Activated B cell treated with CpG ODN at 0.5 μM for 24 hours (primary cell): ENCODE measurements at places on chromosomes 3 and 15. TPM values are rescaled to one million over a fixed set of nuclear protein-coding genes. Genes with fewer than 3 reads are reported as not detected.

DNA sequence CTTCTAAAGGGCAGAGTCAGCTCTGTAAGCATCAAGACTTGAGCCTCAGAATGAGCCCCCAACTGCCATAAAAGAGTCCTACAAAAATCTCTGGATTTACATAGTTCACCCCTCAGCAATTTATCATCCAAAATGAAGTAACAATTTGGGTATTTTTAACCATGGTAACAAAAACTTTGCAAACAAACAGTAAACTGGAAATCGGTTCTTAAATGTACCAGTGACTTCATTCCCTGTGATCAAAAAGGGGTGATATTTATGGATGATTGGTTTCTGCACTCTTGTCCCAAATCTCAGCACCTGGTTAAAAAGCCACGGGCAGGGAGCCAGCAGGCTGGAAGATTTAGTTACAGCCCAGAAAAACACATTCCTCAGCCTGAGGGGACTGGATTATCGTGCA is 73.6 kb downstream of the TFG start:
- DNase-seq, result no peak

GRCh38 chr15:95757171-95757570 is 573.3 kb upstream of the NR2F2 start:
- no peak for DNase-seq

GRCh38 chr3:107907996-107908395 is 182.8 kb downstream of the CD47 start:
- no peak for DNase-seq

GRCh38 chr15:49023354-49023753 is 22.9 kb downstream of the SECISBP2L start:
- DNase-seq, result no peak

DNA sequence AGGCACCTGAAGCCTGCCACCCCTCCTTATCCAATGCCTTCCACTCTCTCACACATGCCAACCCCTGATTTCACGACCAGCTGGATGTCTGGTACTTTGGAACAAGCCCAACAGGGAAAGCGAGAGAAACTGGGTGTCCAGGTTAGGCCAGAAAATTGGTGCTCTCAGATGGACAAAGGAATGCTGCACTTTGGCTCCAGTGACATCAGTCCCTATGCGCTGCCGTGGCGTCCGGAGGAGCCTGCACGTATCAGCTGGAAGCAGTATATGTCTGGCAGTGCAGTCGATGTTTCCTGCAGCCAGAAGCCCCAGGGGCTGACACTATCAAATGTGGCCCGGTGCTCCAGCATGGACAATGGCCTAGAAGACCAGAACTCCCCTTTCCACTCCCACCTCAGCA is 45.2 kb downstream of the CDAN1 start:
- DNase-seq, result no peak

- no peak for DNase-seq
These were observed 89.9 kb downstream of the RBMS3 start for GRCh38 chr3:29370476-29371420.

Gene CYP1A2
- 0.16 TPM in 1 of 2 replicates, not detected in the other for total RNA-seq

Gene NR2E3
- not detected in 2 replicates for total RNA-seq

Gene GUCA1C
- total RNA-seq, result not detected in 2 replicates

Gene CHRM5
- total RNA-seq, result not detected in 2 replicates

DNA sequence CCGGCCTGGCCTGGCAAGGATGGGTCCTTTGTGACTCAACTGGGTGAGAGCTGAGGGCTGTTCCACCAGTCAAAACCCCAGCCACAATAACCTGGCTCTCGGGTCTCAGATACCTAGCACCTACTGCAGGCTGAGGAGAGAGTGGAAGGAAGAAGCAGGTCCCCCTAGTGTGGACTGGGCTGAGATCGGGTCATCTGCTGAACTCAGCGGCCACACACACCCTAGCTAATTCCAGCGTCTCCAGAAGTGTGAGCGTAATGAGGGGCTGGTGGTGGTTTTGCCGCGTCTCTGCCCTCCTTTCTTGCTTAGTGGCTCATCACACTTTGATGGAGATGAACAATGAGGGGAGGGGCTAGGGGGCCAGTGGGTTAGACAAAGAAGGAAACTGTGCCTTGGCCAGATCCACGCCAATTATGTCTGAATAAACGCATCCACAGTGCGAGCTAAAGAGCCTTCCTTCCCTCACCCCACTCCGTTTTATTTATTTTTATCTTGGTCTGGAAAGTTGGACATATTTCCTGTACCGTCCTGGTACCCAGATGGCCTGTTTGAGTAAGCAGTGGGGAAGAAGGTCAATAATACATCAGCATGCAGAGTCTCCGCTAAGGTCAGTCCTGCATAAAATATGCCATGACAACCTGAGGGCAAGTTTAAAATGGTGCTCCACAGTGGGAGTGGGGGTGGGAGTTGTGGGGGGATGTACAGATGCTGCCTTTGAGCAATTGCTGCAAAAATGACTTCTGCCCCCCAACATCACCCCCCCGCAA is 370.0 kb downstream of the WDR72 start:
- DNase-seq, result no peak

GRCh38 chr3:139718415-139718814 is 40.6 kb upstream of the NMNAT3 start:
- DNase-seq, result no peak

Gene TASOR
- 66.0 and 79.7 TPM in 2 replicates for total RNA-seq

Gene TPRG1
- total RNA-seq, result 0.18 TPM in 1 of 2 replicates, not detected in the other

DNA sequence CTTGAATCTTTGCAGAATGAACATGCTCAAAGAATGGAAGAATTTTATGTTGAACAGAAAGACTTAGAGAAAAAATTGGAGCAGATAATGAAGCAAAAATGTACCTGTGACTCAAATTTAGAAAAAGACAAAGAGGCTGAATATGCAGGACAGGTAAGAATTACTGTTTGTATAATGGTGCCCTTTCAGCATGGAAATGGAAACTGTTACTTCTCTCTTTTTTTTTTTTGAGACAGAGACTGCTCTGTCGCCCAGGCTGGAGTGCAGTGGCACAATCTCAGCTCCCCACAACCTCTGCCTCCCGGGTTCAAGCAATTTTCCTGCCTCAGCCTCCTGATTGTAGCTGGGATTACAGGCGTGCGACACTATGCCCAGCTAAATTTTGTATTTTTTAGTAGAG is 27.6 kb upstream of the CLDN11 start:
- DNase-seq, result no peak

- no peak for DNase-seq
These were observed 72.6 kb downstream of the EBLN2 start for GRCh38 chr3:73134034-73134433.

Gene ZNF501
- total RNA-seq, result 6.2 and 6.5 TPM in 2 replicates

- DNase-seq, result no peak
These were observed 29.2 kb downstream of the EPHB3 start for GRCh38 chr3:184590795-184591194.

DNA sequence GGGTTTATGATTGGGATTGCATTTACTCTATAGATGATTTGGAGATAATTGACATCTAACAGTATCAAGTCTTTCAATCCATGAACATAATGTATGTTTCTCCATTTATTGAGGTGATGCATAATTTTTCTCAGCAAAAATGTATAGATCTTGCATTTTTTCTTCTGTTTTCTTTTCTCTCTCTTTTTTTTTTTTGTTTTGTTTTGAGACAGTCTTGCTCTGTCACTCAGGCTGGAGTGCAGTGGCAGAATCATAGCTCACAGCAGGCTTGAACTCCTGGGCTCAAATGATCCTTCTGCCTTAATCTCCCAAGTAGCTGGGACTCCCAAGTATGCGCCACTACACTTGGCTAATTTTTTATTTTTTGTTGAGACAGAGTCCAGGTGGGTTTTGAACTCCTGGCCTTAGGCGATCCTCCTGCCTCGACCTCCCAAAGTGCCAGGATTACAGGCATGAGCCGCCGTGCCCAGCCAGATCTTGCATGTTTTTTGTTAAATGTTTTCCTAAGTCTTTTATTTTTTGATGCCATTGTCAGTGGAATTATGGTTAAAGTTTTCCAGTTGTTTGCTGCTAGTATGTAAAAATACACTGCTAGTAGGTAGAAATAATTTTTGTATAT is 3.1 kb downstream of the LMLN start:
- DNase-seq, result no peak

- no peak for DNase-seq
These were observed 218.0 kb downstream of the ZBBX start for GRCh38 chr3:167162083-167162482.

- DNase-seq, result peak; percentile 42
These were observed 99.3 kb downstream of the BDH1 start for GRCh38 chr3:197456261-197457091.

- DNase-seq, result no peak
These were observed 8.3 kb upstream of the SEMA7A start for GRCh38 chr15:74442063-74442462.

Gene GP9
- not detected in 2 replicates for total RNA-seq

GRCh38 chr15:82183121-82184031 is 79.2 kb downstream of the EFL1 start:
- no peak for DNase-seq

- no peak for DNase-seq
These were observed 33.1 kb upstream of the PLA2G4E start for GRCh38 chr15:42053914-42054313.

Gene HESX1
- total RNA-seq, result 0.24 TPM in 1 of 2 replicates, not detected in the other

Gene PSTPIP1
- total RNA-seq, result 33.7 and 42.7 TPM in 2 replicates

DNA sequence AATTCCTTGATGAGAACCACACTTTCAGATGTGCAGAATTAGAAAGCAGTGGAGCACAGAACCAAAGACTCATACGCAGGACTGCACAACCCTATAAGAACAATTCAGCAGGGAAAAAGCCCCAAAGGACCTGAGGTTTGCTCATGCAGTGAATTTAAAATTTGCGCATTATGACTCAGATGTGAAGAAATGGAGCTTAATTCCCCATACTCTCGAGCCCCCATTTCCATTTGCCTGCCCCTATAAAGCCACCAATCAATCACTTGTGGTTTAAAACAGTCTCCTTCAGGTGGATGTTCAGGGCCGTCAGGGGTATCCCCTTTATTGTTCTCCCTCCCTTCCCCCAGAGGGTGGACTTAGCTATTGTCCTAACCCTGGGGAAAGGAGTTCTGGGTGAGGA is 221.2 kb downstream of the IGSF11 start:
- no peak for DNase-seq

DNA sequence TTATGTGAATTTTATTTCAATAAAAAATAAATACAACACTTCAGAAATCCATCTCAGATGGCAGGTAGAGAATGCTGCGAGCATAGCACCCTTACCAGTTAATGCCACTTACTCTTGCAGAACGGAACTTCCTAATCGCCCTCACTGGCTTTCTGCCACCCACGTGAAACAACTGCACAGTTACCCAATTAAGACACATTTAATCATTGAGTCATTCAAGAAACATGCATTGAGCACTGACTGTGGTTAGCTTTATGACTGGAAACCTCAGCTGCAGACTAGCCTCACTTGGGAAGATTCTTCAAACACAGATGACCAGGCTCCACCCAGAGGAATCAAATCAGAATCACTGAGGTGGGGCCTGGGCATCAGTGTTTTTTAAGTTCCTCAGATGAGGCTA is 5.6 kb upstream of the MFGE8 start:
- no peak for DNase-seq

GRCh38 chr15:66401130-66402021 is 14.7 kb downstream of the MAP2K1 start:
- DNase-seq, result no peak

Gene EBLN2
- 6.9 and 9.4 TPM in 2 replicates for total RNA-seq

Gene LTF
- total RNA-seq, result 0.10 TPM in 1 of 2 replicates, not detected in the other

Gene CNTN6
- not detected in 2 replicates for total RNA-seq

DNA sequence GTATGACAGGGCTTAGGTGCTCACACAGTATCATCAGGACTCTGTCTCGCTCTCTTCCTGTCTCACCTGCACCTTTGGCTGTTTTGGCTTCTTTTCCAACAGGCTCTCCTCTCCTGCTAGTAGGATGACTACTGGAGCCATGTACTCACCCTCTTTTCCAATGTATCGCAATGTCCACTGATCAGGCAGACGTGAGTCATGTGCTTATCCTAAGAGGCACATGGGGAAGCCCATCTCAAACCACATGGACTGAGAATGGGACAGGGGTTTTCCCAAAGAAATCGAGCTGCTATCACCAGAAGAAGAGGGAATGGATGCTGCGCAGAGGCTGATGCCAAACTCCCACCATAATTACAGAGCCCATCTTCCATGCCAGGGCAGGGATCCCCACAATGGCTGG is 180.6 kb downstream of the IL5RA start:
- DNase-seq, result no peak

Gene EPM2AIP1
- 30.1 and 30.7 TPM in 2 replicates for total RNA-seq

Gene ISY1
- 47.7 and 52.9 TPM in 2 replicates for total RNA-seq

DNA sequence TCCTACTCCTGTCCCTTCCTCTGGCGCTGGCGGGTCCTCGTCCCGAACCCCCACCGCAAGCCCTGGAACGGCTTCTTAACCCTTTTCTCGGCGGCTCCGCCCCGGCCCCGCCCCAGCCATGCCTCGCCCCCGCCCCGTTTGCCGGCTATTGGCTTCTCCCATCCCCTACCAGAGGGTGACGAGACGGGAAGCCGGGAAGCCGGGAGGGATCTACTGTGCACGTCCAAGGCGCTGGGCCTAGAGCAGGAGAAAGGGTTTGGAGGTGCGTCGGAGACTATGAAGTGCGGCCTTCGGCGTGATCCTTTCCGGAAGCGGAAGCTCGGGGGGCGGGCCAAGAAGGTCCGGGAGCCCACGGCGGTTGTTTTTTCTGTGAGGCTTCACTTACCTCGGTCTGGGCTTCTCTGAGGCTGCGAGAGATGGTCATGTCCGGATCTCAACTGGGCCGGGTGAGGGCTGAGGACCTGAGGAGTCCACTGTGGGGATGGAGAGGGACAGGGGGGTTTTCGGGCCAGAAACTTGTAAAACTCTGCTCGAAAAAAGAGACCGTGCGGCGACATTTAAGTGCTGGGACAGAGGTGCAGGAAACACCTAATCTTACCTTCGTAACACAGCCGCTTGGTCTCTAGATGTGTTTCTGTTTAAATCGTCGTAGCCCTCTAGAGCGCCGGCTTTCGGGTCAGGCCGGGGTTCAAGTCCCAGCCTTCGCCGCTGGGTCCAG is 21.4 kb downstream of the ROPN1B start:
- peak; percentile 57 for DNase-seq

Gene RTP3
- not detected in 2 replicates for total RNA-seq

GRCh38 chr15:70768257-70768883 is 5.0 kb upstream of the UACA start:
- DNase-seq, result no peak

- no peak for DNase-seq
These were observed 277.7 kb upstream of the ZNF717 start for GRCh38 chr3:76063019-76063418.

DNA sequence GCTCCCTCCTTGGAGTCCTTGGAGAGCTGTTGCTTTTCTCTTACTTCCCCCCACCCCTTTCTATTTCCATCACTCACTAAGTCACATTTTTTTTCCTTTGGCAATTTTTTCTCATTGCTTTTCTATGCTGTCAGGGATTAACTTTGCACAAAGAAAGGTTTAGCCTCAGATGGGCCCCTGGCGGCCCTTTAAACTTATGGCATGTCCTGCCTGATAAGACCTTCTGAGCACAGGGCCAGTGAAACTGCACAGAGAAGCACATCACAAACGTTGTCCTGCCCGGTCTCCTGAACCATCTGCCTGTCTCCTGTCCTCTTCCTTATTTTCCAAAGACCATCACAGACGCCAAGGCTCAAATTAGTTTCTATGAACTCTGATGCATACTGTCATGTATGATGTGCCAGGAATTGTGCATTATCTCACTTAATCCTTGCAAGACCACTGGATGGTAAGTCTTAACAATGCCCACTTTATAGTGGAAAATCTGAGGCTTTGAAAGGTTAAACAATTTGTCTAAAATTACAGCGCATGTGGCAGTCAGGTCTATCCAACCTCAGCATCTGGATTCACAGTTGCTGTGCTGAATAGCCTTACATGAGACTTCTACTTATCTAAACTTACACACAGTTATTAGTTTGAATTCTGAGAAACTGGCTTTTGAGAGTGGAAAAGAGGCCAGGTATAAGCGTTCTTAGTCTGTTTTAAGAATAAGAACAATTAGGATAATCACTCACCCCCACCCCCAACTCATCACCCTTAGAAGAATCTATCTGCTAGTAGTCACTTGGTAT is 648.1 kb downstream of the NTRK3 start:
- DNase-seq, result no peak
